Transverse colon (tissue), 4 donors: ENCODE measurements at places on chromosomes 16 and 17.
A peak's percentile ranks its signal among the peaks of the same experiment; 100 is the strongest.

DNA sequence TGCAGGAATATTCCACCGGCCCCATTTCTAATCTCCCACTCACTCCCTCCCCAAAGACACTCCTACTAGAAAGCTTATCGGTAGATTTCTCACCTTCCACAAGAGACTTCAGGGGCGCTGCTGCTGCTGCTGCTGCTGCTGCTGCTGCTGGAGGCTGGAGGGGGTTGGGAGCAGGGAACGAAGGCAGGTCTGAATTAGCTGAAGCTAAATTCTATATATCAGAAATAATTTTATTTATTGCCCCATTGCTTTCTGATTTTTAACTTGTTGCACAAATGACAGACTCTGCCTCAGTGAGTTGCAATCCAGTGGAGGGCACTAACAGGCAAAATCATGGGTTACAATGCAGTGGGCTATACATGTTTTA, 25.8 kb upstream of the HLF start:
- H3K4me1 ChIP-seq, result peaks cover 13% of the 10 kb centered on the region
- no peaks in the 10 kb centered on the region for H3K36me3 ChIP-seq
- H3K27me3 ChIP-seq, result no peaks in the 10 kb centered on the region

DNA sequence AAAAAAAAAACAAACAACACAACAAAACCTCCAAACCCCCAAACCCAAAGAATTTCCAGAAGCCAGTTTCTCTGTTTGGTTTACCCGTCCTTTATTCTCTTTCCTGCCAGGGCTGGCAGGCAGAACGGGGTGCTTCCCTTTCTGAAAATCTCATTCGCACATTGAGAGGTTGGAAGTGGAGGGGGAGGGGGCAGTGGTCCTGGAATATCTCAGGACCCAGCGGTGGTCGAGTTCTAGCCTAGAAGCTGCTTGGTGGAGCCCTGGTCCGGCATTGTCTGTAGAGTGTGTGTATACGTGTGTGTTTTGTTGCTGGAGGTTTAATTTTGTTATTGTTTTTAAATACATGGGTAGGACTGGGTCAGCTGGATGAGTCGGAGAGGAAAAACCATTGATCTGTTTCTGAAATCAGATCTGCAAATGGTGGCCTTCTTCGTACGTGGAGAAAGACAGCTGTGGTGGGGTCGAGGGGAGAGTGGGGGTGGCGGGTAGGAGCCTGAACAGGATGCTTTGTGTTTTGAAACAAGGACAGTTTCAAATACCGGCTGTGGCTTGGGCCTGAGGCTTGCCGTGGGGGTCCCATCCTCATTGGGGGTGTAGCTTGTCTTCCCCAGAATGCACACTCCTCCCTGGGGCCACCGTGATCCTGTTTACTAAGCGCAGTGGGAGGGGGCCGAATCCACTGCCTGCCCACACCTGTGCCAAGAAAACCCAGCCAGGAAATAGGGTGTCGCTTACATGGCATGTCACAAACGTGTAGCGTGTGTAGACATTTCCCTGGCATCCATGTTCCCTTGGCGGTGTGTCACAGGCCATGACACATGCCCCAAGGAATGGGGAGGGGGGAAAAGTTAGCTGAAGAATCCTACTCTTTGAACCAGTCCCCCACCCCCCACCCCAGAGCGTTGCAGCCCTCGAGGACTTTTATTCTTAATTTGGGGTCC, 1.6 kb downstream of the CMIP start:
- no peaks in the 10 kb centered on the region for H3K27me3 ChIP-seq
- peak overlapping the region; percentile 89 for H3K27ac ChIP-seq
- peak; percentile 61 for DNase-seq
- peak overlapping the region; percentile 96 for H3K4me3 ChIP-seq

- no peak overlapping the region for H3K27ac ChIP-seq
- peaks cover 5% of the 10 kb centered on the region for H3K27me3 ChIP-seq
- peaks cover 18% of the 10 kb centered on the region for H3K4me1 ChIP-seq
- no peak for DNase-seq
- no peaks in the 10 kb centered on the region for H3K36me3 ChIP-seq
- H3K4me3 ChIP-seq, result no peak overlapping the region
Measured at GRCh38 chr17:37064206-37064605, 115.5 kb downstream of the AATF start.

DNA sequence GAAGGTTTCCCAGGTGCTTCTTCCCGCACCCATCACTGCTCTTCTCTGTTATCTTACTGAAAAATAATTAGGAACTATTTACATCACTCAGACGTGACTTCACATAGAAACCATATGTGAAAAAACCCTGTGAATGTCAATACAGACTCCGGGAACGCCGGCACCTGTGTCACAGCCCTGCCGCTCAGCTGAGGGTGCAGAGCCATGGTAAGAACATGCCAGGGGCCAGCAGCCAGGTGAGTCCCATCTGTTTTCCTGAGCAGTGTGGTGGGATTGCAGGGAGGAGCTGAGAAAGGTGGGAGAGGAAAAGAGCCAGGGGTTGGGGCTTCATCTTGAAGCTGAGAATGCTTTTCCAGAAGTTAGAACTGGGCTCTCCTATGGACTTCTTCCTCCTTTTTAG, 13.7 kb downstream of the FOXF1 start:
- no peaks in the 10 kb centered on the region for H3K36me3 ChIP-seq
- DNase-seq, result no peak
- no peak overlapping the region for H3K4me3 ChIP-seq
- H3K27me3 ChIP-seq, result no peaks in the 10 kb centered on the region
- peaks cover 7% of the 10 kb centered on the region for H3K4me1 ChIP-seq

- no peaks in the 10 kb centered on the region for H3K36me3 ChIP-seq
- peaks cover 5% of the 10 kb centered on the region for H3K4me1 ChIP-seq
- H3K27ac ChIP-seq, result no peak overlapping the region
- DNase-seq, result no peak
- H3K4me3 ChIP-seq, result no peak overlapping the region
- no peaks in the 10 kb centered on the region for H3K27me3 ChIP-seq
Measured at GRCh38 chr17:44788139-44788538, 29.4 kb downstream of the ADAM11 start.

- no peak for DNase-seq
- H3K27me3 ChIP-seq, result no peaks in the 10 kb centered on the region
- H3K36me3 ChIP-seq, result no peaks in the 10 kb centered on the region
- H3K4me1 ChIP-seq, result peaks cover 6% of the 10 kb centered on the region
- H3K27ac ChIP-seq, result no peak overlapping the region
Measured at GRCh38 chr17:11624976-11625375, 26.7 kb downstream of the DNAH9 start.

GRCh38 chr16:69477546-69477945, 53.1 kb downstream of the CYB5B start:
- peak overlapping the region; percentile 26 for H3K27ac ChIP-seq
- H3K4me3 ChIP-seq, result no peak overlapping the region
- DNase-seq, result no peak
- H3K36me3 ChIP-seq, result no peaks in the 10 kb centered on the region

GRCh38 chr16:85608515-85608885, 4.6 kb upstream of the GSE1 start:
- H3K36me3 ChIP-seq, result no peaks in the 10 kb centered on the region
- peaks cover 78% of the 10 kb centered on the region for H3K4me1 ChIP-seq
- H3K27me3 ChIP-seq, result no peaks in the 10 kb centered on the region
- H3K4me3 ChIP-seq, result no peak overlapping the region
- H3K27ac ChIP-seq, result peak overlapping the region; percentile 77

- peak overlapping the region; percentile 99 for H3K4me3 ChIP-seq
- no peaks in the 10 kb centered on the region for H3K27me3 ChIP-seq
- H3K36me3 ChIP-seq, result peaks cover 1% of the 10 kb centered on the region
- H3K27ac ChIP-seq, result peak overlapping the region; percentile 85
Measured at GRCh38 chr17:3845291-3845620, 790 bp downstream of the NCBP3 start.

GRCh38 chr17:66953630-66954020, 10.9 kb upstream of the CACNG4 start:
- no peak overlapping the region for H3K4me3 ChIP-seq
- no peak for DNase-seq
- no peaks in the 10 kb centered on the region for H3K4me1 ChIP-seq
- no peak overlapping the region for H3K27ac ChIP-seq
- H3K27me3 ChIP-seq, result no peaks in the 10 kb centered on the region
- no peaks in the 10 kb centered on the region for H3K36me3 ChIP-seq

DNA sequence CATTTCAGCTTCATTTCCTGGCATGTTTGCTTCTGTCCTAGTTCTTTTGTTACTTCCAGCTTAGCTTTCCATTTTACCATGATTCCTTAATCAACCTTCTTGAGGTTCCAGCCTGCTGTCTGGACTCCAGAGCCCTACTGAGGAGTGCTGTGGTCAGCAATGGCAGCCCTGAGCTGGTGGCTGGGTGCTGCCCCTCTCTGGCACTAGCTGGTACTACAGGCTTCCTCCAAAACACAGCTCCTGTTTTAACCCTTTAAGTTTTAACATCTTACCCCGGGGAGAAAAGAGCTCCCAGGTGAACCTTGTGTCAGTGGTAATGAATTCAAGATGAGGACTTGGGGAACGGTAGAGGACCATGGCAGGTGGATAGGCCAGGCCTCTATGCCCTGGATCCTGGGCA, 395.5 kb downstream of the TMEM114 start:
- no peak for DNase-seq
- no peak overlapping the region for H3K27ac ChIP-seq
- H3K36me3 ChIP-seq, result no peaks in the 10 kb centered on the region
- H3K4me3 ChIP-seq, result no peak overlapping the region
- no peaks in the 10 kb centered on the region for H3K27me3 ChIP-seq
- no peaks in the 10 kb centered on the region for H3K4me1 ChIP-seq

DNA sequence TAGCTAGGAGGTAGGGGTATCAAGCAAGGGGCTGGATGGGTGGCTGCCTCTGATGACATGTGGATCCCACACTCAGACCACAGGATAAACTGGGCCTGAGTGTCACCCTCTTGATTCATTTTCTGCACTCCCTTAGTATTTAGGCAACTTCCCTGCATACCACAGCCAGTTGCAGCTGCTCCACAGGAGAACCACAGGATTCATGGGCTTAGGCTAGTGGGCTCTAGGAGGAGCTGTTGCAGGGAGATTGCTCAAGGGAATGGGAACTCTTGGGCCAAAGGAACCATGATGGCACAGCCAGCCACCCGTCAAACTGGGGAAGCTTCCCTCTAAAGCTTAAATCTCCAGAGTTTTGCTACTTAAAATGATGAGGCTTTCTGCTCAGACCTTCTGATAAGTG, 269.7 kb upstream of the ASIC2 start:
- no peak for DNase-seq
- H3K4me1 ChIP-seq, result no peaks in the 10 kb centered on the region
- H3K36me3 ChIP-seq, result no peaks in the 10 kb centered on the region
- no peak overlapping the region for H3K4me3 ChIP-seq
- no peak overlapping the region for H3K27ac ChIP-seq

DNA sequence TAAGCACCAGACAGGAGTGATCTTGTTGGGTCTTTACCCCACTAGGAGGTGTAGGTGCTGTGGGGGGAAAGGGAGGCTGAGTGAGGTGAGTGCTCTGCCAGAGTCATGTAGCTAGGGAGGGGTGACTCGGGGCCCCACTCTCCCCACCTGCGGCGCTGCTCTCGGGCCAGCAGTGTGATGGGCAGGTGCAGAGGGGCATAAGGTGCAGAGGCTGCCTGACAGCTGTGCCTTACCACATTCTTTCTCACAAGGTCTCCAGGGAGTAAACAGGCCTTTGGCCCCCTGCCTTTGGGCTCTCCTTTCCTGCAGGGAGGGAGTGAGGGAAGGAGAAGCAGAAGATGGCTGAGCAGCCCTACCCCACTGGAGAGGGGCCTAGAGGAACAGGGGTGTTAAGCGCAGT, 4.5 kb upstream of the CNP start:
- no peak overlapping the region for H3K27ac ChIP-seq
- H3K4me1 ChIP-seq, result peaks cover 12% of the 10 kb centered on the region
- no peak overlapping the region for H3K4me3 ChIP-seq
- DNase-seq, result no peak
- H3K36me3 ChIP-seq, result no peaks in the 10 kb centered on the region
- H3K27me3 ChIP-seq, result no peaks in the 10 kb centered on the region

DNA sequence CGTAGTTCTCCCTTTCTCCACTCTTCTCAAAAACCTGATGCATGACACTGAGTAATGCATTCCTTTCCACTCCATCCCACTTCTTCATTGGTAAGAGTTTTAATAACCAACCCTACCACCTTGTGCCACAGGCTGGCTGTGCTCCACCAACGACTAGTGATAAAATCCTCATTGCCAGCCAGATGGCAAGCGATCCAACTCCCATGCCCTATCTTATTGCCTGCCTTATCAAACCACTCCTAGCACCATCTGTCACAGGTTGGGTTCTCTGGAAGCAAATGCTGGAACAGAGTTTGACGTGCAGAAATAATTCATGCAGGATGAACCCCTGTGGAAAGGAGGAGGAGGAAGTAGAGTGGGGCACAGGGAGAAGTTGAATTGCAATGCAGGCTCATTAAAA, 99.5 kb downstream of the CHD9NB start:
- no peaks in the 10 kb centered on the region for H3K27me3 ChIP-seq
- H3K27ac ChIP-seq, result peak overlapping the region; percentile 10
- DNase-seq, result peak; percentile 61
- no peaks in the 10 kb centered on the region for H3K36me3 ChIP-seq
